ENCODE measurements at places on chromosomes 5 and 9.

GRCh38 chr5:140312067-140312790 lies 9.3 kb upstream of the PFDN1 start:
- DNase-seq: peak; percentile 53

GRCh38 chr5:149735066-149735465 lies 5.0 kb downstream of the PPARGC1B start:
- DNase-seq: peak; percentile 69

- no peak for DNase-seq
Measured at GRCh38 chr5:136054142-136055019, 25.6 kb downstream of the TGFBI start.

GRCh38 chr5:66494437-66494836 lies 101.8 kb upstream of the MAST4 start:
- no peak for DNase-seq

GRCh38 chr5:157030692-157031091 lies 28.2 kb downstream of the HAVCR1 start:
- no peak for DNase-seq

GRCh38 chr9:106707291-106707690 lies 155.7 kb upstream of the ZNF462 start:
- DNase-seq: no peak

DNA sequence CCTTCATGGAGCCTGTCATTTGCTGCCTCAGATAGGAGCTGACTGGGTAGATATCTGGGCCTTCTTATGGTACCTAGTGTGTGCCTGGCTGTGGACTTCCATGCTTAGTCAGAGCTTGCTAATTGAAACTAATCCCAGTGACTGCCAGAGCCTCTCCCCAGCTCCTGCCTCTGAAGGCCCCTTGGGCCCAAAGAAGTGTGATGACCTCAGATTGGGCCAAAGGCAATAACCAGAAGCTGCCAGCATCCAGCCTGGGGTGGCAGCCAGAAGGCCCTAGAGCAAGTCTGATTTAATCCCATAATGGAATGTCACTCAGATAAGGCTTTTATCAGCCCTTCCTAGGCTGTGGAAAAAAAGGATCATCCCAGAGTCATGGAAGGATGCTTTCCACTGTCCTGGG lies 17.1 kb upstream of the CDC23 start:
- no peak for DNase-seq

DNA sequence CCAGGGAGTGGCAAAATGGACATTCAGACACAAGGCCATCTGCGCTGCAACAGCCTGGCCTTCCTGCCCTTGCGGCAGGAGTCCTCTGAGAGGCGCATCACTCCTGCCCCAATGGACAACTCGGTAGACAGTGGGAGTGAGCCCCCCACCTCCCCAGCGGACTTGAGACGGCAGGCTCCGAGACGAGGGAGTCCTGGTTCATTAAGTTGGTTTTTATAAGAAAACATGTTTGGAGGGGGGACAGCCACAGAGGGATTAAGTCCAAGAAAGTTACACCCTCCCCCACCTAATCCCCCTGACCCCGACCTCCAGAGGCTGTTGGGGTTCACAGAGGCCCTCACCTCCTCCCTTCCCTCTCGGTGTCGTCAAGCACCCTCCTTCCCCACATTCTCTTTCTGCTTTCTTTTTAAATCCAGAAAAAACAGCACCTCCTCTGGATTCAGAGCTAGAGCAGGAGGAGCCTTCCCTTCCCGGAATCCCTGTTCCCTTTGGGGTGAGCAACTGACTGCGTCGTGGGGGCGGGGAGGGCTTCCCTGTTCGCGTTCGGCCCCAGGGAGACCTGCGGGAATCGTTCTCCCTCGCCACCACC lies 1.8 kb upstream of the EGR1 start:
- no peak for DNase-seq

GRCh38 chr5:1312993-1313833 lies 18.3 kb upstream of the TERT start:
- DNase-seq: peak; percentile 99

GRCh38 chr5:150689120-150689519 lies 11.7 kb downstream of the RBM22 start:
- no peak for DNase-seq

GRCh38 chr5:5422819-5423515 lies 490 bp downstream of the ICE1 start:
- DNase-seq: no peak

GRCh38 chr9:132546148-132547051 lies 36.0 kb upstream of the BARHL1 start:
- no peak for DNase-seq

DNA sequence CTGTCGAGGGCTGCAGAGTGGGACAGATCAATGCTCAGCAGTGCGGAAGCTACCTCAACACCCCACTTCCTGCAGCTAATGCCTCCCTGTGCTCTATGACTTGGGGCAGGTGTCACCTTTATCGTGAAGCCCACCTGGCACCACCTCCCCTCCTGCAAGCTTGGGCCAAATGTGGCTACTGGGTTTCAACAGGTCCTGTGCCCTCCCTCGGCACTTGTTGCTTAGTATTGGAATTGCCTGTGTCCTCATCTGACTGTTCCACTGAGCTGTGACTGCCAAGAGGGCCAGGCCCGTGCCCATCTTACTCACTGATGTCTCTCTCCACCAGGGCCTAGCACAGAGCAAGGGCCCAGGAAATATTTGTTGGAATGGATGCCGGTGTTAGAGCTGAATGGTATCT lies 9.4 kb downstream of the SLC27A4 start:
- no peak for DNase-seq

- no peak for DNase-seq
Measured at GRCh38 chr9:105711867-105712266, 17.5 kb downstream of the TMEM38B start.

DNA sequence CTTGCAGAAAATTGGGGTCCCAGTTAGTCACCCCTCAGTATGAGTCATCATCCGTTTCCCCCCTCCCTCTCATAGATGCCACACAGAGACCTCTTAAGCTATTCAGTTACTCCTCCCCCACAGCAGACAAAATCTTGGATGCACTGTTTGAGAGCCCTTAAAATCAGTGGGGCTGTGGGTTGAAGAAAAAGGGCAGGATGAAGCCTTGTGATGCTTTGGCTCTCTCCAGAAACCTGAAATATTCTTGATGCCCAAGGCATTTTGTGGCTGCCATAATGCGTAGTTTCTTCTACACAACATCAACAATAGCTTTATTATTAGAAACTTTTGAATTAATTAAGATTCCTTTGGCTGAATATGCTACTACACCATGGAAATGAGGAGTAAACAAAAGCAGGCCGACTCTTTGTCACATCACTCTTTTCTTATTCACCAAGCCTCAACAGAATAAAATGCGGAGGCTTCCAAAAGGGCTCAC lies 133.8 kb downstream of the MRPS30 start:
- no peak for DNase-seq
